ENCODE measurements at places on chromosomes 11 and 22. TPM values are rescaled to one million over a fixed set of nuclear protein-coding genes. Genes with fewer than 3 reads are reported as not detected.

Gene CADM1
- 0.63 TPM for total RNA-seq

DNA sequence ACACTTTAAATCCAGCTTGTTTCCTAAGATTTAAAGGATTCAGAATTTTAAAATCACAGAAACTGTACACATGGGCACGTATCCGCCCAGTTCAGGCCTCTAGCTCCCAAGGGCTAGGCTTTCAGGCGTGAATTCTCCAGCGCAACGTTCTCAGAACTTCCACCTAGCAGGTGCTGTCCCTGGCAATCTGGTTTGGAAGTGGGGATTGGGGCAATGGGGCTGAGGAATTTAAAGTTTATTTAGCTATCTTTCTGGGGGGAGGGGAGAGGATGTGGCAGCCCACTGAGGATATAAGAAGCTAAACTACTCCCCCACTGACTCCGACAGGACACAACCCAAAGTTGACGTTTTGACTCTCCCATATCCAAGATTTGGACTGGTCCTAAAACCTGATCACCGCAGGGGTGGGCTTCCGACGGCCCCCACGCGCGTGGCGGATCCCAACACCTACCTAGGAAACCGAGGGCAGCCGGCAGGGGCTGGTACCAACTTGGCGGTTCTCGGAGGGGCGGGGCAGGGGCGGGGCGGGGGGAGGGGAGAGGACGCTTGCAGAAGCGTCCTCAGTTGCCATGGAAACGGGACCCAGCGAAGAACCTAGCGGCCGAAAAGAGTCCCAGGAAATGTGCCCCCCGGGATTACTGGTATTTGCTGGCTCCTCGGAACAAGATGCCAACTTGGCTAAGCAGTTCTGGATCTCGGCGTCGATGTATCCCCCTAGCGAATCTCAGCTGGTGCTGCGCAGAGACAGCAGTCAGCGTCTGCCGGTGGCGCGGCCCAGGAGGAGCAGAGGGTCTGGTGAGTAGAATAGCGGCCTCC is at the start of gene HOATZ:
HOATZ (plus strand) TSS at position 563 of the 816 bp plus-strand sequence; CDS start at position 570, 7 bp downstream.
- peak; percentile 48 for DNase-seq

DNA sequence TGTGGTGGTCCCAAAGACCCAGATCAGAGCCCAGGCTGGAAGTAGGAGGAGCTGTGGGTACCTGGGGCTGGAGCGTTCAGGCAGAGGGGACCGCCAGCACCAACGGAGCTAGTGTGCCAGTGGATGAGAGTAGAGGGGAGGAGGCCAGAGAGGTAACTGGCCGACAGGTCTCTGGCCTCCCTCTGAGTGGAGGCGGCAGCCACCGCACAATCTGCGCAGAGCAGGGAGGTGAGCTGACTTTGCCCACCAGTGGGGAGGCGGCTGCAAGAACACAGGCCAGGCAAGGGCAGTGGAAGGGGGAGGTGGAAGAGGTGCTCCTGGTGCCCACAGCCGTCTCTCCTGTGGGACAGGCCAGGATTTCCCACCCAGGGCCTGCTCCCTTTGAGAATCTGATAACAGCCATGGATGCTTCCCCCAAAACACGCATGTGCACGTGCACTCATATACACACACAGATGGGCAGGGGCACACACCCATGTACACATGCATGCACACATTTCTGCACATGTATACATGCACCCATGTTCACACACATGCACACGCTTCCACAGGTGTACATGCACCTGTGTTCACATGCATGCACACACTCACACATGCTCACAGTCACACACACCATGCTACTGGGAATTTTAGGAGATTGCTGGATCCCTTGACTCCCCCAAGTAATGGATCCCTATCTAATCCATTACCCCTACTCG is 6.4 kb upstream of the MGAT3 start:
- DNase-seq, result no peak

- no peak for DNase-seq
These were observed 4.0 kb downstream of the TCP11L1 start for GRCh38 chr11:33043221-33043830.

Gene NPTXR
- total RNA-seq, result 0.69 TPM

- DNase-seq, result no peak
These were observed 207.2 kb upstream of the TRIM48 start for GRCh38 chr11:55054723-55055122.

Gene P4HA3
- total RNA-seq, result not detected

DNA sequence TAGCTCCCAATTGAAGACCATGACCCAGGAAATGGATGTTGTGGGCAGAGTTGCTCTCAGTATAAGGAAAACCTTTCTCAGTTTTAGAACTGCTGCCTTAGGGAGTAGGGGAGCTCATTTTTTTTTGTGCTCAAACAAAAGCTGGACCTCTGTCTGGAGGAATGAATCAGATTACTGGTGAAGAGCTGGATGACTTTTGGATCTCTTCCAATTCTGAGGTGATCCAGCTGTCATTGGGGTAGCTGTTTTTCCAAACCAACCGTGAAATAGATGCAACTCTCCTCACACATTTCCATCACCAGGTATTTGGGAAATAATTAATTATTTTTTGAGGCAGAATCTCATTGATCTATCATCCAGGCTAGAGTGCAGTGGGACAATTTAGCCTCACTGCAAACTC is 251.3 kb upstream of the PLET1 start:
- DNase-seq, result no peak

Gene CRYBB3
- not detected for total RNA-seq

DNA sequence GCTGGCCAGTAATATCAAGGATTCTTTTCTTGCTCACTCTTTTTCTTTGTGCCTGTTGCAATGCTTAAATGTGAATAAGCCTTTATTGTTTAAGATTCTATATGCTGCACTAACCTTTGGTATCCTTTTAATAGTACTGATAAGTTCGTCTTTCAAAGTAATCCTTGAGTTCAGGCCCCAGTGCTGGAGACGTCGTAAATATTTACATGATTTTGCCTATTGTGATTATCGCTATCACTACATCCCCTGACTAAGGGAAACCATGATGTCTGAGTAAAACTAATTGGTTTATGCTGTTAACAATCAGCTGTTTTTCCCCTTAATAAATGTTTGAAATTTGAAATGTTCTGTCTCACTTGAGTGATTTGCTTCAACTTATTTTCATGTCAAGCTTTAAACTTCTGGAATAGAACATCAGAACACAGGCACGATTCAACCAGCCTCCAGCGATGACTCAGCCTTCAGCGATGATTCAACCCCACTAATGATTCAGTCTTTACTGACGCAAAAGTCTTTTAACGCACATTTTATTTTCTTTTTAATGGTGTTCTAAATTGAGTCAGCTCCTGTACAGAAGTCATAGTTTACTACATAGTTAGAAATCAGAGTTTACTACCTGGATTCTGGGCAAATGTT is 3.9 kb downstream of the HTATIP2 start:
- peak; percentile 82 for DNase-seq

Gene SLC5A1
- not detected for total RNA-seq

Gene UCP3
- 2.2 TPM for total RNA-seq

DNA sequence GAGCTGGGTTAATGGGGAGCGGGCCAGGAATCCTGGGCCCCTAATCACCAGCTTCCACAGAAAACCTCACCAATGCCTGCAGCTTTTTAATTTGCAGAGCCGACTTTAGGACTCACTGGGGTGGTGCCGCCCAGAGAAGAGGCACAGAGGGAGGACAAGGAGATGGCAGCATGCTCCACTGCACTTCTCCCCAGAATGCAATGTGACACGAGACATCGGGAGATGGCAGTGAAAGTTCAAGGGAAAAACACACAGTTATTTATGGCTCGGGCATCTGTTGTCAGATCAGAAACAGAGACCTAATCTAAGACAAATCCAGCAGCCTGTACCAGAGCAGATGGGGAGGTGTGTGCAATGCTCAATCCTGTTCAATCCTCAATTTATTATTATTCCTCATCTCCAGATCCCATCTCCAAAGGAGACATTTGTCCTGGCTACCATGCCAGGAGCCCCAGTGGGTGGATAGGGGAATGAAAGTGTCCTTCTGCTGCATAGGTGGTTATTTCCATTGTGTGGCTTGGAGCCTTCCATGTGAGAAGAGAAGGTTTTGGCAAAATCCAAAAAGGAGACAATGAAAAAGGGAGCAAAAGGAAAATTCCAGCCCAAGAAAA is 250.0 kb downstream of the NXPE2 start:
- no peak for DNase-seq

- DNase-seq, result no peak
These were observed 91.5 kb downstream of the MIAT start for GRCh38 chr22:26748845-26749244.

GRCh38 chr11:57513452-57513795 is 2.1 kb downstream of the SLC43A1 start:
- no peak for DNase-seq

GRCh38 chr11:32855601-32856000 is 25.9 kb downstream of the PRRG4 start:
- DNase-seq, result no peak

Gene NCR3LG1
- total RNA-seq, result 3.4 TPM

DNA sequence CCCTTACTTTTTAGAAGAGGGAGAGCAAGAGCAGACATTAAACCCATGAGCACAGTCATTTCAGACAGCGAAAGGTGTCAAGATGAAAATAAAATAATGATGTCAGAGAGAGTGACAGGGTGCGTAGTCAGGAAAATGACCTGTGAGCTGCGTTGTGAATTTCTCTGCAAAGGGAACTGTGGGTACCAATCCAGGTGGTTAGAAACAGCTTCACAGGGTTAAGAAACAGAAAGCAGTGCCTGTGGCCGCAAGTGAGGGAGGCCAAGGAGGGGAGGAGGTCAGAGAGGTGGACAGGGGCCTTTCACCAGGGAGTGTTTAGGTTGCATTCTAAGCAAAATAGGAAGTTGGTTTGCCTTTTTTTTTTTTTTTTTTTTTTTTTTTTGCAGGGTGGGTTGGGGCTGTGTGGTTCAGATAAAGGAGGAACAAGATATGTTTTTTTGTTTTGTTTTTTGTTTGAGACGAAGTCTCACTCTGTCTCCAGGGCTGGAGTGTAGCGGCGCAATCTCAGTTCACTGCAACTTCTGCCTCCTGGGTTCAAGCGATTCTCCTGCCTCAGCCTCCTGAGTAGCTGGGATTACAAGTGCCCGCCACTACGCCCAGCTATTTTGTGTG is 7.9 kb downstream of the TIGD3 start:
- peak; percentile 8 for DNase-seq

Gene C11orf86
- total RNA-seq, result not detected

Gene DGAT2
- total RNA-seq, result 1.8 TPM

Gene DMC1
- 15.1 TPM for total RNA-seq

Gene NRGN
- total RNA-seq, result 6.4 TPM

DNA sequence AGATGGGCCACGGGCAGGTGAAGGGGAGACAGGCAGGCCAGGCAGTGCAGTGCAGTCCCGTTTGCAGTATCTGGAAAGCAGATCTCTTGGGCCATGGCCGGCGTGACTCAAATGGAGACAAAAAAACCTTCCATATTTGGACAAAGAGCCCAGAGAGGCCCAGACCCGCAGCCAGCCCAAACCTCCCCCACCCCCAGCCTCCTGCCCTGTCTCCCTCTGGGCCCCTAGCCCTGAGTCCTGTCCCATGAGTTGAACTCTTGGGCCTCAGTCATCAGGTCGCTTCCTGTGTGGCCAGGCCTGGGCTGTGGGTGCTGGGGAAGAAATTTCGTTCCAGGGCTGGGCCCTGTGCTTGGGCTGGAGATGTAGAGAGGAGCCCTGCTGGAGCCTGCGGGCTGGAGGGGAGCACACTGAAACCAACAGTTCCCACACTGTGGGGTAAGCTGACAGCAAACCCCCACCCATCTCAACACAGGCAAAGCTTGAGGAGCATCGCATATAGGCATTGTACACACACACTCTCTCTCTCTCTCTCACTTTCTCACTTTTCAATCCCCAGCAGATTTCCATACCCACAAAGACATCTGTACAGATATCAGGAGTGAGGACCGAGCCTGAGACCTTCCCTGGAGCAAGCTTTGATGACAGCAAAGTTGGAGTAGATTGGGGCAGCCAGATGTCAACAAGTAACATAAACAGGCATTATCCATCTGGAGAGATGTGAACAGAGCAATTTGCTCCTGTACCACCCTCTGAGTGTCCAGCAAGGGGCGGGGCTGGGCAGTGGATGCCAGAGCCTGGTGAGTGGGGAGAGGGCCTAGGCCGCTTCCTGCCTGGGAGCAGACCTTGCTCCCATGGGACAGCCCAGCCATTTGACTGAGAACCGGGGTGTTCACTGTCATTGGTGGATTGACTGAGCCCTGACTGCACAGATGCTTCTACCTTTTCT is 17.2 kb downstream of the ARHGEF17 start:
- DNase-seq, result no peak

GRCh38 chr11:1673446-1674172 is 23.4 kb upstream of the KRTAP5-6 start:
- DNase-seq, result no peak

DNA sequence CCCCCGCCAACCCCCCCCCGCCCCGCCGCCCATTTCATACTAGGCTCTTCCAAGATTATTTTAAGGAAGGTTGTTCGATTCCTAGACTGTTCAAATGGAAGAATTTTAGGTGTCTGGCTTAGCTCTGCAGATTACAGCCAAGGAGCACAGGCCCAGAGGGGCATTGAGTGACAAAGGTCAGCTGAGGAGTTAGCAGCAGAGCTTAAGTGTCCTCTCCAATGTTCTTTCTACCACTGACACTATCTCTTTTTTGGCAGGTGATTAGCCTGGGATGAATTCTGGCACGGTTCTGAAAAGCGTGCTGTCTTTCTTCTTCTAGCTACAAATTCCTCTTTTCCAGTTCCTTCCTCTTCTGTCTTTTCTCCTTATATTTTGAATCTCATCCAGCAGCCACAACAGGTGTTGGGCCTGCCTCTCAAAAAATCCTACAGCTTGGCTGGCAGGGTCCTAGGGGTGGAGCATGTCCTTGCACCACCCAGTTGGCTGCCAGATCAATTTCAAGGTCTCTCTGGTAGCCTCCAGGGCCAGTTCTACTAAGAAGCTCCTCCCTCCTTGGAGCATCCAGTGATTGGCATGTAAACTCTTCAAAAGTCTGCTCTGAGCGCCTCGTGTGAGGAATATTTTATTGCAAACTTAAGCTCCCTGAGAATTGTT is 23.0 kb downstream of the KCNE3 start:
- DNase-seq, result no peak

Gene VSIG2
- 0.32 TPM for total RNA-seq

- DNase-seq, result no peak
These were observed 3.9 kb downstream of the TEAD1 start for GRCh38 chr11:12678092-12678491.

Gene DLG2
- 2.2 TPM for total RNA-seq

- no peak for DNase-seq
These were observed 4566.7 kb upstream of the OR11H1 start for GRCh38 chr22:10961043-10961860.

Gene GGTLC3
- not detected for total RNA-seq

DNA sequence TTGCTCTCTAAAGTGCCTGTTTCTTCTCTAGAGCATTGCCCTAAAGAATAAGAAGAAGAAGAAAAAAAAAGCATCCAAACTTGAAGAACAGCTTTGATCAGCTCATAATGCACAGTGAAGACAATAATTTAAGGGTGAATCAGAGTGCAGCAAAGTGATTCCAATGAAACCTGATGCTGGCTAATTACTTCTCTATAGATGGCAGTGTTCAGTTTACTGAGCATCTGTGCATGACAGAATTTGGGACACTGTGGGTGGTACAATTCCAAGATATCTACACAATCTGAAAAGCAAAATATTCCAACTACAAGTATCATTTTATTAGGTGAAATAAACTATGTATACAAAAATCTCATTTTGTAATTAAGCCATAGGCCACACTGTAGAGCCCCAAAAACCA is 450.5 kb upstream of the CCDC90B start:
- DNase-seq, result no peak
